Osteoblast (primary cell): ENCODE measurements at places on chromosomes 3 and 15. TPM values are rescaled to one million over a fixed set of nuclear protein-coding genes. Genes with fewer than 3 reads are reported as not detected.

DNA sequence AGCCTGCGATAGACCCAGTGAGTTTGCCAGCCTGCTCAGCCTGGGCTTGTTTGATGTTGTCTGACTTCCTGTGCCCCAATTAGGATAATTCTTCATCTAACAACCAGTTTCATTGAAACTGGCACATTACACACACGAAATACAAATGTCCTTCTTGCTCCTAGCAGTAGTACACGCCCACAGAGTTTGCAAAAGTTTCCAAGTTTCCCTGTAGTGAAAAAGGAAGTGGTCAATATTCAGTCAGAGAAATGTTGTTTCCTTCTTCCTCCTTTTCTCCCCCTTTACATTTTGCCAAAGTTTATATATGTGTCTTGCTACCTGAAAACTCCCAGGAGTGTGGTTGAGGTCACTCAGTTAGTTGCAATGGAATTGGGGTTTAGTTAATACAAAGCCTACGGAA, 58.4 kb upstream of the LRTM1 start:
- no peak for DNase-seq
- peaks cover 9% of the 10 kb centered on the region for H3K4me1 ChIP-seq
- H3K27ac ChIP-seq, result no peak overlapping the region
- no peaks in the 10 kb centered on the region for H3K36me3 ChIP-seq

DNA sequence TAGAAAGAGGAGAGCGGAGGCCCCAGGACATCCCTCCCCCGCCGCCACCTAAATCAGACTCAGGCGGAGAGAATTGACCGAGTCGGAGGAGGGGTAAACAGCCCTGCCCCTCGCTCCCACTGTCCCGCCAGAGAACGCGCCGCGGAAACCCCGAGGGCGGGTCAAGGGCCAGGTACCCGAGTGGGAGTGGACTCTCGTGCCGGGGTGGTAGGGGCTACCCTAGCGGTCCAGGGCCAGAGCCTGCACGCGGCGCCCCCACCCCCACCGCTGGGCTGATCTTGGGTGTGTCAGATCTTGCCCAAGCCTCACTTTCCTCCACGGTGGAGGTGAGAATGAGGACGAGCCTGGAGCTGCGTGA, 19.0 kb downstream of the SPATA12 start:
- H3K4me3 ChIP-seq, result peak overlapping the region; percentile 74
- no peaks in the 10 kb centered on the region for H3K36me3 ChIP-seq
- DNase-seq, result no peak
- H3K27me3 ChIP-seq, result peaks cover 46% of the 10 kb centered on the region
- peaks cover 8% of the 10 kb centered on the region for H3K4me1 ChIP-seq

Gene AP4E1
- 19.2 and 23.3 TPM in 2 replicates for total RNA-seq

Gene GOLGA6L4
- 1.5 and 1.8 TPM in 2 replicates for total RNA-seq

Gene REC114
- total RNA-seq, result not detected in 2 replicates

- H3K27ac ChIP-seq, result no peak overlapping the region
- H3K4me3 ChIP-seq, result no peak overlapping the region
- H3K4me1 ChIP-seq, result no peaks in the 10 kb centered on the region
- no peaks in the 10 kb centered on the region for H3K36me3 ChIP-seq
Measured at GRCh38 chr3:44318891-44319311, 19.7 kb upstream of the TCAIM start.

DNA sequence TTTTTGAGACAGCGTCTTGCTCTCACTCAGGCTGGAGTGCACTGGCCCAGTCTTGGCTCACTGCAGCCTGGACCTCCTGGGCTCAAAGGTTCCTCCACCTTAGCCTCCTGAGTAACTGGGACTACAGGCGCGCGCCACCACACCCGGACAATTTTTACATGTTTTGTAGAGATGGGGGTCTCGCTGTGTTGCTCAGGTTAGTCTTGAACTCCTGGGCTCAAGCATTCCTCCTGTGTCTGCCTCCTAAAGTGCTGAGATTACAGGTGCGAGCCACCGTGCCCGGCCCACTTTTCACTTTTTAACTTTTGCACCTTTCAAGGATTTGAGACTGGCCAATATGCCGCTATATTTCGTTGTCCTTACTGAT, 750 bp upstream of the ITGB5 start:
- H3K4me1 ChIP-seq, result peaks cover 31% of the 10 kb centered on the region
- peaks cover 5% of the 10 kb centered on the region for H3K36me3 ChIP-seq
- DNase-seq, result no peak
- no peak overlapping the region for H3K27ac ChIP-seq
- peak overlapping the region; percentile 85 for H3K4me3 ChIP-seq
- H3K27me3 ChIP-seq, result no peaks in the 10 kb centered on the region

GRCh38 chr3:150000641-150001040, 29.9 kb upstream of the PFN2 start:
- no peak overlapping the region for H3K27ac ChIP-seq
- peaks cover 4% of the 10 kb centered on the region for H3K4me1 ChIP-seq
- H3K27me3 ChIP-seq, result no peaks in the 10 kb centered on the region
- DNase-seq, result no peak

DNA sequence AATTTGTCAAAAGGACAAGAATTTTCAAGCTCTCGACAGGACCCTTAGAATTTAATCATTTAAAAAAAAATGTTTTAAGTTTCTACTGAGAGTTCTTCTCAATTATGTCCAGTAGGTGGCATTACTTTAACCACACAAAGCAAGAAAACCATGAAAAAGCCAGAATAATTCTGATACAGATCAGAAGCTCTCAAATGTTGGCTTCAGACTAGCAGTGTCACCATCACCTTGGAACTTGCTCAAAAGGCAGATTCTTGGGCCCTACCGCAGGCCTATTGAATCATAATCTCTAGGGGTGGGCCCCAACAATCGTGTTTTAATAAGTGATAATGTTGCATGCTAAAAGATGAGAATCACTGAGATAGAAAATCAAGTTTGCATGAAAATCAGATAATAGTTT, 99.5 kb upstream of the KCNMB2 start:
- H3K4me3 ChIP-seq, result no peak overlapping the region
- no peaks in the 10 kb centered on the region for H3K36me3 ChIP-seq

- no peak for DNase-seq
- no peaks in the 10 kb centered on the region for H3K4me1 ChIP-seq
- H3K4me3 ChIP-seq, result no peak overlapping the region
- no peaks in the 10 kb centered on the region for H3K27me3 ChIP-seq
- no peaks in the 10 kb centered on the region for H3K36me3 ChIP-seq
Measured at GRCh38 chr3:294096-294495, 97.5 kb downstream of the CHL1 start.

- no peak overlapping the region for H3K27ac ChIP-seq
- no peaks in the 10 kb centered on the region for H3K36me3 ChIP-seq
- DNase-seq, result no peak
- H3K4me3 ChIP-seq, result no peak overlapping the region
- no peaks in the 10 kb centered on the region for H3K27me3 ChIP-seq
Measured at GRCh38 chr3:147518465-147518864, 109.3 kb downstream of the ZIC1 start.

DNA sequence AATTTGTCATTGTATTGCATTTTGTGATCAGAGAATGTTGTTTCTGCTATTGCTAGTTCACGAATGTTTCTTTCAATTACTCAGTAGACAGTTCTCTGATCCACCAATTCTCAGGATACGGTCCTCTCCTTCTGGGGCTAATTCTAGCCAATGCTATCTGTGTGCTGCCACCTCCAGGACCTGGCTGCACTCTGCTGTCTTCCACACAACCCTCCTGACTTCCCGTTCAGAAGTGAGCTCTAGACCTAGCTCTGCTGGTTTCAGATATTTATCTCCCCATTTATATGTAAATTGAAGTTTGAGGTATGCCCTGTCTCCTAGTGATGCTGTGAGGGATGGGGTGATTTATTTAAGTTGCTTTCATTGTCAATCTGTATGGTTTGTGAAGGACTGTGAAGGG, 21.7 kb upstream of the UBL7 start:
- no peak overlapping the region for H3K27ac ChIP-seq
- no peaks in the 10 kb centered on the region for H3K36me3 ChIP-seq
- H3K27me3 ChIP-seq, result no peaks in the 10 kb centered on the region
- no peaks in the 10 kb centered on the region for H3K4me1 ChIP-seq

DNA sequence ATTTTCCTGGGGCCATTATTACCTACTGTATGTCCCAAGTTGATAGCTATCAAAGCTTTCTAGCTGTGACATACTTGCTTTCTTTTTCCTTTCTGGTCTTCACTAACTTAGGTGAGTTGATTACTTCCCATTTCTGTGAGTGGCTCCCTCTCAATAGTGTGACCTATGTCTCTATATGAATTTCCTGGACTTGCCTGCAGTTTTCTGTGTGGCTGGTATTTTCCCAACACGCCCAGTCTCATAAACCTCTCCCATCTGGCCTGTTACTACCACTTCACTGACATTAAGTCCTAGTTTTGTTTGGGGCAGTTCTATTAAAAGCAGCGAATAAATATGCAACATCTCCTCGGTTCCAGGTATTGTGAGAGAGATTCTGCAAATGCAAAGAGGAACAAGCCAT, 671.2 kb downstream of the SI start:
- no peak for DNase-seq
- H3K36me3 ChIP-seq, result no peaks in the 10 kb centered on the region
- no peak overlapping the region for H3K4me3 ChIP-seq
- no peaks in the 10 kb centered on the region for H3K27me3 ChIP-seq
- no peaks in the 10 kb centered on the region for H3K4me1 ChIP-seq
- no peak overlapping the region for H3K27ac ChIP-seq

- no peaks in the 10 kb centered on the region for H3K36me3 ChIP-seq
- DNase-seq, result peak; percentile 57
- no peak overlapping the region for H3K4me3 ChIP-seq
Measured at GRCh38 chr15:100049936-100050876, 291.6 kb downstream of the ADAMTS17 start.

Gene RBP2
- total RNA-seq, result not detected in 2 replicates

Gene GNAT1
- not detected in 2 replicates for total RNA-seq

DNA sequence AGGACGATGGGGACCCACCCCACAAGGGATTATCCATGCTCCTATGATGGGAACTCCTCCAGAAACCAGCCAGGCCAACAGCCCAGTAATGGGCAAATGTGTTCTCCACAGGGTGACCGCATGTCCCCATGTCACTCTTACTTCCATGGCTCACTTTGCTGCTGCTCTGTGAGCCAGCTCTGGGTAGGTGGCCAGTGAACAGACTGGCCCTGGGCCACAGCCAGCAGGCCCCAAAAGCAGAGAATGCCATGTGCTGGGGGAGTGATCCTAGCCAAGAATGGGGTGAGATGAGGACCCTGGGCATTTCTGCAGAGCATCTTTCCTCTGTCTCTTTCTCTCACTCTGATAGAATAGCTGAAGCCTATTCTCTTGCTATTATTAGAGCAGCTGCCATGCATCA, 391.4 kb downstream of the LRTM1 start:
- H3K4me3 ChIP-seq, result no peak overlapping the region
- DNase-seq, result no peak
- H3K27me3 ChIP-seq, result no peaks in the 10 kb centered on the region

DNA sequence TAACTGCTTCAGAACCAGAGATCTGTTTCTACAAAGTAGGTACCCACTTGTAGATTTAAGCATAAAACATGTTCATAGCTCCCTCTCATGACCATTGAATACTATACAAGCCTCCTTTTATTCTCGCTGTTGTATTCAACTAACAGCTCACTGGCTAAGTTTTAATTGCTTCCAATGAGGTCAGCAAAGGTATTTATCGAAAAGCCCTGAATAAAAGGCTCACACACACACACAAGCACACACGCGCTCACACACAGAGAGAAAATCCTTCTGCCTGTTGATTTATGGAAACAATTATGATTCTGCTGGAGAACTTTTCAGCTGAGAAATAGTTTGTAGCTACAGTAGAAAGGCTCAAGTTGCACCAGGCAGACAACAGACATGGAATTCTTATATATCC, at the start of gene FGF7:
Gene FGF7 (plus strand): TSS at position 222 of the 400 bp plus-strand sequence. CDS start 1,056 bp downstream, outside the sequence.
- DNase-seq, result peak; percentile 56
- peaks cover 9% of the 10 kb centered on the region for H3K4me1 ChIP-seq
- no peaks in the 10 kb centered on the region for H3K27me3 ChIP-seq
- peaks cover 10% of the 10 kb centered on the region for H3K36me3 ChIP-seq
- H3K4me3 ChIP-seq, result peak within 1 kb of the TSS; percentile 80

Gene WDR72
- not detected in 2 replicates for total RNA-seq

DNA sequence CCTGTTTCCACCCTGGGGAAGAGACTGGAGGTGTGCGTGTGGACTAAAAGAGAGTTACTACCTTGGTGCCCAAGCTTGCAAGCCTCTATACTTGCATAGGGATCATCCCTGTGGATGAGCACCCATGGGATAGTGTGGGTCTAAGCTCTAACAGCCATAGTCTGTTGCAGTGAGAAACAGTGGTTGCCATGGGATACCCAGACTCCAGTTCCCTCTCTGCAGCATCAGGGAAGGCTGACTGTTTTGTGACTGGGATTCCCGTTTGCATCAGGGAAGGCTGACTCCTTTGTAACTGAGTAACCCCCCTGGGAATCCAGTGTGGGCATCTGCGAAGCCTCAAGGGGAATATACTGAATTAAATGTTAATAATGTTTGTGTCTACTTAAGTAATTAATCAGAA, 196.1 kb downstream of the ZNF621 start:
- H3K27me3 ChIP-seq, result no peaks in the 10 kb centered on the region
- no peaks in the 10 kb centered on the region for H3K36me3 ChIP-seq
- H3K4me3 ChIP-seq, result no peak overlapping the region
- H3K4me1 ChIP-seq, result no peaks in the 10 kb centered on the region

DNA sequence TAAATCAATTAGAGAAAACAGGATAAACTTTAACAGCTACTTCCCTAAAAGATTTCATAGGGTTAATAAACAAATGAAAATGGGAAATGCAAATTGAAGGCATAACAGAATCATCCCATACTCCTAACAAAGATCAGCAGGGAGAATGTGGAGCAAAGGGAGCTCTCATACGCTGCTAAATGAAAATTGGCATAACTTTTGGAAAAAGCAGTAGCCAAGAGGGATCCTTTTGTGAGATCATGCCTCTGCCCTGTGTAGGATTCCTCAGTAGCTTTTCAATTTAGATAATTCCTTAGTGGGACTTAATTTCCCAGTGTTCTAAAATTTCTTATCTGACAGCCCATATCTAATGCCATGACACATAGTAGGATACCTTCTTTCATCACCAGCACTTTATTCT, 18.2 kb downstream of the NIPA2 start:
- DNase-seq, result no peak
- no peaks in the 10 kb centered on the region for H3K4me1 ChIP-seq
- no peak overlapping the region for H3K4me3 ChIP-seq
- H3K27ac ChIP-seq, result no peak overlapping the region

Gene C3orf49
- not detected in 2 replicates for total RNA-seq

- H3K27ac ChIP-seq, result no peak overlapping the region
- no peak overlapping the region for H3K4me3 ChIP-seq
- H3K36me3 ChIP-seq, result peaks cover 19% of the 10 kb centered on the region
- H3K4me1 ChIP-seq, result peaks cover 5% of the 10 kb centered on the region
- DNase-seq, result peak; percentile 77
Measured at GRCh38 chr3:127580327-127581060, 10.0 kb downstream of the TPRA1 start.

DNA sequence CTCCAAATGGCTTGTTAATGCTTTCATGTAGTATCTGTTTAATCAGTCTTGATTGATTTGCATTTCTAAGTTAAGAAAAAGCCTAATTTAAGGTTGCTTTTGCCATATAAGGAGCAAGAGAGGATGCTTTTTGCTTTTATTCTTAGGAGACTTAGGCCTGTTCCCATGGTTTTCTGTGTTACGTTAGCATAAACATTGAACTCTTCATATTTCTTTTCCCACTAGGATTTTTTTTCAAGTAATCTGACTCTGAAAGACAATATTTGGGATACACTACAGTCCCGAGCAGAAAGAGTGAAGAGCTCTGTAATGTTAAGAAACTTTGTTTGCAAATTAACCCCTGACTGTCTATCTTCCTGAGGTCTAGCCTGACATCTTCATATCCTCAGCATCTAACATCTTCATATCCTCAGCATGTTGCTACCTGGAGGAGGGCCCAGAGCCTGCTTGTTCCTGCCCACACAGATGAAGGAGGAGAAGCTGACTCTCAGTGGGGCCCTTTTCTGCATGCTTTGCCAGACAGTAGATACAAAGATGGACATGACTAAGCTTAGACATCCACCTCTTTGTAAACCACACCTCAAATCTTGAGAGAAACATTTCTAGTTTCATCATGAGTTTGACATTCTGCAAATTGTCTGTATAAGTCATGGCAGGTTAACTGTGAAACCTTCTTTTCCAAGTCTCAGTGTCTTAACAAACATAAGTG, 86.2 kb upstream of the COL6A5 start:
- H3K4me3 ChIP-seq, result no peak overlapping the region
- peaks cover 2% of the 10 kb centered on the region for H3K27me3 ChIP-seq
- H3K4me1 ChIP-seq, result no peaks in the 10 kb centered on the region
